Astrocyte of the spinal cord (primary cell): ENCODE measurements at places on chromosomes 13 and 19.
A peak's percentile ranks its signal among the peaks of the same experiment; 100 is the strongest.

GRCh38 chr13:98443329-98443728 lies 133.6 kb downstream of the STK24 start:
- peak; percentile 55 for DNase-seq

DNA sequence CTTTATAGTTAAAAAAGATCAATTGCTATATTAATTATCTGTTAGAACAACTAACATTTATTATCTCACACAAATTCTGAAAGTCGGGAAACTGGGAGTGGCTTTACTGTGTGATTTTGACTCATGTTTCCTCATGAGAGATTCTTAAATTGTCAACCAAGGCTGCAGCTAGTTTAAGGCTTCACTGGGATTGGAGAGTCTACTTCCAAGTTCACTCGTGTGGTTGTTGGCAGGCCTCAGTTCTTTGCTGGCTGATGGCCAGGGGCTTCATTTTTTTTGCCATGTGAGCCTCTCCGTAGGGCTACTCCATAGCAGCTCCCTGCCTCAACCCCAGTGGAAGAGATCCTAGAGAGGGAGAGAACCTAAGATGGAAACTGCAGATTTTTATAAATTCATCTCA lies 24.5 kb upstream of the LPAR6 start:
- DNase-seq = peak; percentile 65

DNA sequence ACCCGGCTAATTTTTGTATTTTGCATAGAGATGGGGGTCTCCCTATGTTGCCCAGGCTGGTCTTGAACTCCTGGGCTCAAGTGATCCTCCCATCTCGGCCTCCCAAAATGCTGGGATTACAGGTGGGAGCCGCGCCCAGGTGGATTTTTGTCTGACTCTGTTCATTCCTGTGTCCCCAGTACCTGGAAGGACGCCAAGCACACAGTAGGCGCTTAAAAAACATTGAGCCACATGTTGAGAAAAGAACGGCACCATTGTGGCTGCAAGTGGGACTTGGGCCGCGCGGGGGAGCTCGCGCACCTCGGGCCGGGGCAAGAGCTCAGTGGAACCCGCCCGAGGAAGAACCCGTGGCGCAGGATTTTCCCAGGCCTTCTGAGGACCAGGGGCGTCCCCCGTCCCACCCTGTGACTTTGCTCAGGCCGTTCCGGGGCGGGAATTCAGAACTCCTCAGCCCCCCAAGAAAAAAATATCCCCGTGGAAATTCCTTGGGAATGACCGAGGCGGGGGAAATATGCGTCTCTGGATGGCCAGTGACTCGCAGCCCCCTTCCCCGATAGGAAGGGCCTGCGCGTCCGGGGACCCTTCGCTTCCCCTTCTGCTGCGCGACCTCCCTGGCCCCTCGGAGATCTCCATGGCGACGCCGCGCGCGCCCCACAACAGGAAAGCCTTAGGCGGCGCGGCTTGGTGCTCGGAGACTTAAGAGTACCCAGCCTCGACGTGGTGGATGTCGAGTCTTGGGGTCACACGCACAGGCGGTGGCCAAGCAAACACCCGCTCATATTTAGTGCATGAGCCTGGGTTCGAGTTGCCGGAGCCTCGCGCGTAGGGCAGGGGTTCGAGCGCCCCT lies 1.4 kb upstream of the ICAM1 start:
- DNase-seq = peak; percentile 74

DNA sequence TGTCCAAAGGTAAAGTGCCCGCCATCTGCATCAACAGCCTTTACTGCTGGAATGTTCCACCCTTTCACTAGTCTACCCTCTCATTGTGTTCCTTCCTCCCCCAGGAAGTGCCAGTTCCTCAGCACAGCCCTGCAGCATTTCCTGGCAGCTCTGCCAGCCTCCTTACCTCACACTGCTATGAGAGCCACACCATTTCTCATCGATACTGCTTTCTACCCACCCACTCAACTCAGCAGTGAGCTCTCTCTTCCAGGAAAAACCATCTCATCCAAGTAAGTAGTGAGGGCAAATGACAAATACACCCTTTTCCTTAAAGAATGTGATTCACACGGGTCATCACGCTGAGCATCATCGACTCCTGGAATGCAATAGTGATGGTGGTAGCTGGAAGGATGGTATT lies 19.8 kb downstream of the UQCRFS1 start:
- no peak for DNase-seq

DNA sequence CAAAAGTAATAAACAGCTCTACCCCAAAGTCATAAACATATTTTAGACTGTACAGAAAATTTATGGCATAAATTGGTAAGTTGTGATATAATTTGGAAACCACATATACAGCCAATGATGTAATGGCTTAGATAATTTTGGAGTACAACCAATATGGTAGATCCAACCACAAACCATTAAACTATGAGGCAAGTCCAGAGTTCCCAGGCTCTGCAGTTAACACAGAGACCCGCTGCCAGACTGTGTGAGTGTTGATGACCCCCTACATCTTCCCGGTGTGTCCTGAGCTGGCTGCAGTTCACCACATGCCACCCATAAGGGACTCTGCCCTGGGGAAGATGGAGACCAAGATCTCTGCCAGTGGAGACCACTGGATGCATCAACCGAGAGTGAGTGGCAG lies 9.9 kb upstream of the SERPINE3 start:
- DNase-seq = no peak

GRCh38 chr19:42088471-42089190 lies 12.7 kb downstream of the ZNF574 start:
- DNase-seq = peak; percentile 83

- no peak for DNase-seq
Measured at GRCh38 chr13:43129511-43130110, 106.2 kb downstream of the DNAJC15 start.
